Omental fat pad (tissue), 4 donors: ENCODE measurements at places on chromosomes 1 and 21. TPM values are rescaled to one million over a fixed set of nuclear protein-coding genes. Genes with fewer than 3 reads are reported as not detected.

USF1 gene
- total RNA-seq, result 44.8 TPM

DNA sequence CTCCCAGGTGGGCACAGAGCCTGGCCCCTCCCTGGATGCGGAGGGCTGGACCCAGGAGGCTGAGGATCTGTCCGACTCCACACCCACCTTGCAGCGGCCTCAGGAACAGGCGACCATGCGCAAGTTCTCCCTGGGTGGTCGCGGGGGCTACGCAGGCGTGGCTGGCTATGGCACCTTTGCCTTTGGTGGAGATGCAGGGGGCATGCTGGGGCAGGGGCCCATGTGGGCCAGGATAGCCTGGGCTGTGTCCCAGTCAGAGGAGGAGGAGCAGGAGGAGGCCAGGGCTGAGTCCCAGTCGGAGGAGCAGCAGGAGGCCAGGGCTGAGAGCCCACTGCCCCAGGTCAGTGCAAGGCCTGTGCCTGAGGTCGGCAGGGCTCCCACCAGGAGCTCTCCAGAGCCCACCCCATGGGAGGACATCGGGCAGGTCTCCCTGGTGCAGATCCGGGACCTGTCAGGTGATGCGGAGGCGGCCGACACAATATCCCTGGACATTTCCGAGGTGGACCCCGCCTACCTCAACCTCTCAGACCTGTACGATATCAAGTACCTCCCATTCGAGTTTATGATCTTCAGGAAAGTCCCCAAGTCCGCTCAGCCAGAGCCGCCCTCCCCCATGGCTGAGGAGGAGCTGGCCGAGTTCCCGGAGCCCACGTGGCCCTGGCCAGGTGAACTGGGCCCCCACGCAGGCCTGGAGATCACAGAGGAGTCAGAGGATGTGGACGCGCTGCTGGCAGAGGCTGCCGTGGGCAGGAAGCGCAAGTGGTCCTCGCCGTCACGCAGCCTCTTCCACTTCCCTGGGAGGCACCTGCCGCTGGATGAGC lies 34.2 kb downstream of the TRIM11 start:
- DNase-seq, result no peak

- DNase-seq, result no peak
Observed at GRCh38 chr1:70220015-70220414, 1.2 kb upstream of the SRSF11 start.

DNA sequence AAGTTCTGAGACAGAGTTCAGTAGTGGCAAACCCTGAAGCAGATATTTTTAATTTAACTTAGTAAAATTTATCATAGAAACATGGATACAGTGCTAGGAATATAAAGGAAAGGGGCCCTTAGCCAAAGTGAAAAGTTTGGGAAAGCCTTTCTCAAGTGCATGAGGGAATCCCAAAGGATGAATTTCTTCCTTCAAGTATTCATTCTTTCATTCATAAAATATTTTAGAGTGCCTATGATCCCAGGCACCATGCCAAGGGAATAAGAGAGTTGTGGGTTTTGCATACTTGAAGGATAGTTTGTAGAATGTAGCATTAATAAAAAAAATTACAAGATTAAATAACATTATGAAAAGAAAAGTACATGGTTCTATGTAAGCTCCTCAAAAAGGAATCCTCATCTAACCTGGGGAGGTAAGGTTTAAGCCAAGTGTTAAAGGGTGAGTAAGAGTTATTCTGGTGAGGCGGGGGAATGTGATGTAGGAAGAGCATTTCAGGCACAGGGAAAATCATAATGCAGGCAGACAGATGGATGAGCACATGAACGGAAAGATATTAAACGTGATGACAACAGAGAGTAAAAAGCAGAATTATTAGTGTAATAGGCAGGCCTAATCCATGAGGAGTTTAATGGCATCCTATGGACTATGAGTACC lies 40.4 kb upstream of the NTNG1 start:
- no peak for DNase-seq

DNA sequence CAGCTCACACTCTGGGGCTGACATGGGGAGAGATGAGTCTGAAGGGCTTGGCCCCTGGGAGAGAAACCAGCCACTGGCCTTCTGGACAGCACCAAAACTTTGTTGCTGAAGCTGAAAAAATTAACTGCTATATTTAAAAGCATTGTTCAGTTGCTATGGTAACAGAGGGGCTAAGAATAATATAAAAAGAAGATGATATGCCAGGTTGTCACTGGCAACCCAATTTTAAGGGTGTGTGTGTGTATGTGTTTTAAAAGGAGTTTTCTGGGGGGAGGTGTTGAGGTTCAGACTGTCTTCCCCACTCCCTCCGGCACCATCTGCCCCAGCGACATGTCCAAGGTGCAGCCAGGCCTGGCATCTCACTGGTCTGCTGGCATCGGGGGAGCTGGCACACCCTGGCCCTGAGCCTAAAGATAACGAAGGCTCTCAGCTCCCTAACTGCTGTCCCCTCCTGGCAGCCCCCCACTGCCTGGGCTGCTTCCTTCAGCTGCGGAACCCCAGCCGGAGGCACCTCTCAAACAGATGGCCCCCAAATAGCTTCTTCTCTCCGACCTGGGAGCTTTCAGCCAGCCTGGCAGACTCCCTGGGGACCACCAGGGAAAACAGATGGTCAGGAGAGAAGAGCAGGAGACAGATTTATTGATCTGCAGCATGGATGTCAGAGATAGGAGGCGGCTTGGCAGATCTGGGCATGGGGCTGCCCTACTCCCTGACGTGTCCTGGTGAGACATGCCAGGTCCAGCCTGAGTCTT lies 203.9 kb downstream of the HIVEP3 start:
- DNase-seq, result no peak
